ENCODE measurements at places on chromosomes 7 and 10.

DNA sequence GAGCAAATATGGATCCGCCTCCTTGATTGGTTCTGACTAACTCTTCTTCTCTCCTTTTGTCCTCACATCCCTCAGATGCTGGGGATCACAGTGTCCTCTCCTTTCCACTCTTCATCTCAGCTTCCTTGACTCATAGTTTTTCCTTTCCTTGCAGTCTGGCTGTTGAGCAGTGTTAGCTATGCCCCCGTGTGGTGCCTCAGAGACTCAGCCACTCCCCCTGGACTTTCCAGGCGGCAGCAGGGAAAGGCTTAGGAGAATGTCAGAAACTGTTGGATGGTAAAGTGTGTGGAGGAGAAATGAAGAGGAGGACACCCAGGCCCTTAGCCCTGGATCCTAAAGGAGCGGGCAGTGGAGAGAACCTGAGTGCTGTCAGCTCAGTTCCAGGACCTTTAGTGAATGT lies 267.5 kb downstream of the CELF2 start:
- DNase-seq: no peak

DNA sequence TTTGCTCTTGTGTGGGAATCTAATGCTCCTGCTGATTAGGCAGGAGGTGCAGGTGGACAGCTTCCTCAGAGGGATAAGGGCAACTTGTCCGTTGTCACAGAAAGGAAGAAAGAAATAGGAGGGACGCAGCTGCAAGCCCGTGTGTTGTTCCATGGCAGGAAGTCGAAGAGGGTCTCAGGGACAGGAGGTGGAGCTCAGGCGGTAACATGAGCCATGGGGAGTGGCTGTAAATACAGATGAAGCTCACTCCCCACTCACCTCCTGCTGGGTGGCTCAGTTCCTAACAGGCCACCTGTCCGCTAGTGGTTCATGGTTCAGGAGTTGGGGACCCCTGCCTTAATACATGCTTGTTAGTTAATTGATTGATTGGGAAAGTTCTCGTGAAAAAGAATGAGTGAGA lies 101.7 kb upstream of the SFMBT2 start:
- DNase-seq: no peak

GRCh38 chr7:155874411-155874810 lies 62.1 kb upstream of the SHH start:
- DNase-seq: no peak

GRCh38 chr10:131549116-131549515 lies 237.6 kb upstream of the TCERG1L start:
- no peak for DNase-seq

DNA sequence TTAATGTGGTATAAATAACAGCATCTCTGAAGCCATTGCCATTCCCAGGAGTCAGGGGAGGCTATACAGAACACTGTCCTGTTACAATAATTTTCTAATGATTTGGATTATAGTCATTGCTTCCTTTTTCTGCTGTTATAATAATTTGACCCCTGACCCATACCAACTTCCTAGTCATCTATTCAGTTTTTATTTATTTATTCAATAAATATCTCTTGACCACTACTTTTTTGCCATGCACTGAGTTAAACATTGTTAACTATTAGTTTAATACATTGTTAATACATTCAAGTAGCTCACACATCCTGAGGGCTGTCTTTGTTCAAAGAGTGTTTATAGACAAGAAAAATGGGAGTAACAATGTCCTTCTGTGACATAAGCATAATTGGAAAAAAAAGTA lies 235.5 kb upstream of the MEOX2 start:
- no peak for DNase-seq

GRCh38 chr7:143408686-143409561 lies at the start of gene EPHA1:
Gene EPHA1, minus strand, starts transcription at chr7:143408856. Its CDS starts 51 bp downstream, at chr7:143408805.
- no peak for DNase-seq

- no peak for DNase-seq
Measured at GRCh38 chr7:18018296-18019215, 9.1 kb downstream of the PRPS1L1 start.

GRCh38 chr10:15213461-15213861 lies 45.0 kb upstream of the NMT2 start:
- no peak for DNase-seq

- DNase-seq: no peak
Measured at GRCh38 chr10:44384601-44385025, 284 bp downstream of the CXCL12 start.

- no peak for DNase-seq
Measured at GRCh38 chr10:101453318-101453717, 99.4 kb downstream of the BTRC start.

GRCh38 chr7:44374007-44374763 lies 48.8 kb upstream of the CAMK2B start:
- no peak for DNase-seq

DNA sequence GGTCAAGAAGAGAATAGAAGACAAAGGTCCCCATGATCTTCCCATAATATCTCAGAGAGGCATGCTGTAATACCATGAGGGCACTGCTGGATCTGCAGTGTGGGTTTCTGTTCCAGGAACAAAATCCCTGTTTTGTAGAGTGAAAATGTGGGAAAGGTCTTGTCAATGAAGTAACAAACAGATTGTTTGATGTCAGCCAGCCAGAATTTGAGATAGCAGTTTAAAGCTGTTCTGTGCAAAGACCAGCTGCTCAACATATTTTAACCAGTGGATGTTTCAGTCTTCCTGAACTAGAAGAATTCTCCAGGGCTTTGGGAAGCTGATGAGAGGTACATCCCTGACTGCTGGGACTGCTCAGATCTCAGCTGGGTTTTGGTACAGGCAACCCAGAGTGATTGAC lies 1012.5 kb downstream of the DNAJB9 start:
- DNase-seq: no peak

GRCh38 chr7:79968077-79968648 lies 166.5 kb upstream of the GNAI1 start:
- DNase-seq: no peak

- DNase-seq: no peak
Measured at GRCh38 chr7:9181356-9181755, 747.9 kb downstream of the NXPH1 start.

GRCh38 chr7:136976504-136977251 lies 108.2 kb downstream of the CHRM2 start:
- DNase-seq: no peak

- no peak for DNase-seq
Measured at GRCh38 chr10:46326971-46327370, 40.2 kb downstream of the ANTXRL start.

- DNase-seq: no peak
Measured at GRCh38 chr7:106952001-106952657, 87.0 kb downstream of the PIK3CG start.

- no peak for DNase-seq
Measured at GRCh38 chr10:851901-852300, 79.6 kb downstream of the LARP4B start.

DNA sequence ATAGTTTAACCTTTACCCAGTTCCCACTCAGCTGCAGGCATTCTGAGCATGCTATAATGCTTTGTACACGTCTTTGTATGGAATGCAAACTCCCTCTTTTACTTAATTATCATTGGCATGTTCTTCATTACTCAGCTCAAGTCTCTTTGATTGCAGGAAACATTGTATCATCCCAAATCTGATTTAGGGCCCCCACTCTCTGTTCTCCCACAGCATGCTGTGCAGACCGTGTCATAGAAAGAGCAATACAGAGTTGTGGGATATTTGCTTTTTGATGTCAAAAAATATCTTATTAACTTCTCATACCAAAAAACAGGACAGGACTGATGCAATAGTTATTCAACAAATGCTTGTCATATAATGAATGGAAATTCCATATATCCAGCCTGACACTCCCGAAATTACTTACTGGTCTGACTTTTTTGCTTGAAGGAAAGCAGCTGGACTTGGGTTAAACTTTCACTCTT lies 1081.5 kb upstream of the C7orf33 start:
- no peak for DNase-seq

DNA sequence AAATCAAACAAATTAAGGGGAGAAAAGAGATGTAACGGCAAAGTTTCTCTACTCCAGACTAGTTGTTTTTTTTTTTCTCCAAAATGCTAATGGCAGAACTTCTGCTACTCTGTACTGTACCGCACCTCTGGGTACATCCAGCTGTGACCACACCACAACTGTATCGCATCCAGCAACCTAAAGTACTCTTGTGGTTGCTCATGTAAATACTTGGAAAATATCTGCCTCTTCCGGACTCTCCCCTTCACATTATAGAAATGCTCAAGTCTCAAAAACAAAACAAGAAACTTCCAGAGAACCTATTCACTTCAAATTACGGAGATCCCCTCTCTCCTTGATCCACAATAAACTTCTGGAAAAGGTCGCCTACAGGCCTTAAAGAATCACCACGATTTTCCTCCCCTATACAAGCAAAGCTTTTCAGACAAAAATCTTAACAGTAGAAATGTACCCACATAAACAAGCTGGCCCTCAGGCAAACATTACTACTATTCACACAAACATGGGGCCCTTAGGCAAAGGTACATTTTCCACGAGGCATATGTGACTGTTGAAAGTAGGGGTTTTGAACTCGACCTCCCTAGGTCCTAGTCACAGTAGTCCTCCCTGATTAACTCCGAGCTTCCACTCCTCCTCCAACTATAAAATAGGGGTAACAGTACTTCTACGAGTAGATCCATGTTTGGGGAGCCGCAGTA lies 222.9 kb upstream of the MKLN1 start:
- DNase-seq: no peak
